ENCODE measurements at places on chromosomes 12 and 14. TPM values are rescaled to one million over a fixed set of nuclear protein-coding genes. Genes with fewer than 3 reads are reported as not detected.

DNA sequence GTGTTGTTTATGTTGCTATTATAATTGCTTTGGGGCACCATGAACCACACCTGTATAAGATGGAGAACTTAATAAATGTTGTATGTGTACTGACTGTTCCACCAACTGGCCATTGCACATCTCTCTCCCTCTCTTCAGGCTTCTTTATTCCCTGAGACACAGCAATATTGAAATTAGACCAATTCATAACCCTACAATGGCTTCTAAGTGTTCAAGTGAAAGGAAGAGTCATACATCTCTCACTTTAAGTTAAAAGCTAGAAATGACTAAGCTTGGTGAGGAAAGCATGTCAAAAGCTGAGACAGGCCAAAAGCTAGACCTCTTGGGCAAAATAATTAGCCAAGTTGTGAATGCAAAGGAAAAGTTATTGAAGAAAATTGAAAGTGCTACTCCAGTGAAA, 373.3 kb downstream of the RGS6 start:
- H3K27me3 ChIP-seq = peaks cover 12% of the 10 kb centered on the region
- H3K4me1 ChIP-seq = no peaks in the 10 kb centered on the region
- no peak for DNase-seq
- H3K4me3 ChIP-seq = no peak overlapping the region

- H3K4me1 ChIP-seq = peaks cover 4% of the 10 kb centered on the region
- no peak overlapping the region for H3K27ac ChIP-seq
- no peak overlapping the region for H3K4me3 ChIP-seq
- H3K27me3 ChIP-seq = peaks cover 10% of the 10 kb centered on the region
- no peaks in the 10 kb centered on the region for H3K36me3 ChIP-seq
These were observed 56.1 kb upstream of the PCED1B start for GRCh38 chr12:47023311-47023710.

DNA sequence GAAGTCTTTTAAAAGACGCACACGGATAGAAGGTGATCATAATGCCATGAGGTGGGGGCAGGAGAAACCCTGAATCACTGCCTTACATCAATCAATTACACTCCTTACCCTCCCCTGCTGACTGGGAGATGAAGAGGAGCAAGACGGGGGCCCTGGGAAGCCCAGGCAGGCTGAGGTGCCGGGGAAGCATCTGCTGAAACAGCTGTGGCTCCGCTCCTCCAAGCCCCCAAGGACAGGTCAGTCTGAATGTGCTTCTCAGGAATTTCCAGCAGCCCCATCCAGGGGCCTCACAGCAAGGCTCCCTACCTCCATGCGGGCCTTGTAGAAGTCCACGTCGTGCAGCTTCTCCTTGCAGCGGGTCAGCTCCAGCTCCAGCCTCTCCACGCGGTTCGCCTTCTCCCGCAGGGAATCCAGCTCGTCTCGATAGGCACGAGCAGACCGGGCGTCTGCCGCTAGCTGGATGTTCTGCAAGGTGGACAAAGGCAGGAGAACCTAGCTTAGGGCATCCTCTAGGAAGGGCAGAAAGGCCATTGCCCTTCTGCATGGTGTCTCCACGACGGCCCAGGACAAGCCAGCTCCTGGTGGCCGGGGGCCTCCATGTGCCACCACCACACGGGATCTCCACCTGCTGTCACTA, 79.8 kb downstream of the CCDC88C start:
- no peak overlapping the region for H3K27ac ChIP-seq
- no peak overlapping the region for H3K4me3 ChIP-seq

DNA sequence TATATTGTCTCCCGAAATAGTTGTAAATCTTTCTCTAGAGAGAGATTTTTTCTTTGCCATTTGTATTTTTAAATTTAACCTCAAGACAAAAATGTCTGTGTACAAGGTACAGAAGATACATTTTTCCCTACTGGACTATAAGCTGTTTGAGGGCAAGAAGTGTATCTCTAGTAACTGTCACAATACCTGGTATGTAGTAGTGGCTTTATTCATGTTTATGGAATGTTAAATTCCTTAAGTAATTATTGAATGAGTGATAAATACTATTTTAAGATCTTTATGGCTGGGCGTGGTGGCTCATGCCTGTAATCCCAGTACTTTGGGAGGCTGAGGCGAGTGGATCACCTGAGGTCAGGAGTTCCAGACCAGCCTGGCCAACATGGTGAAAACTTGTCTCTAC, 24.4 kb upstream of the CDK17 start:
- H3K27ac ChIP-seq = no peak overlapping the region
- H3K4me3 ChIP-seq = no peak overlapping the region
- H3K4me1 ChIP-seq = peaks cover 44% of the 10 kb centered on the region
- no peaks in the 10 kb centered on the region for H3K36me3 ChIP-seq

GRCh38 chr12:95411466-95411865, 62.5 kb upstream of the METAP2 start:
- DNase-seq = no peak
- H3K4me3 ChIP-seq = no peak overlapping the region
- no peaks in the 10 kb centered on the region for H3K36me3 ChIP-seq
- H3K4me1 ChIP-seq = no peaks in the 10 kb centered on the region

- peaks cover 2% of the 10 kb centered on the region for H3K4me1 ChIP-seq
- no peaks in the 10 kb centered on the region for H3K36me3 ChIP-seq
- no peak overlapping the region for H3K4me3 ChIP-seq
- H3K27ac ChIP-seq = no peak overlapping the region
- H3K27me3 ChIP-seq = no peaks in the 10 kb centered on the region
These were observed 770.2 kb downstream of the BCL11B start for GRCh38 chr14:98501836-98502235.

DNA sequence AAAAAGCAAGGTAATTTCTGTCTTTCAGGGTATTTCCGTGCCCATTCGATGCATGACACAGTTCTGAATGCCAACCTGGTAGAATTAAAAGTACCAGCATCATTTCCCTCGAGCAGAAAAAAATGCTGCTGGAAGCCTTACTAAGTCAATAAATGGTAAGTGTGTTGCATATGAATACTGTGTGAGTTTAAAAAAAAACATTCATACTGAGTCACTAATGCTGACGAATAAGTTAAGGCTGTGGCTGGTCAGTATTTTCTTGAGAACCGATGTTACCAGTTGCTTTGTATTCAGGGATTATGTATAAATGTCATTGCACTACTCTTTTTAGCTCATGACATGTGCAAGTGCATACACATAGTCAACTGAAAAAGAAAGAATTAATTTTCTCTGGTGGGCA, 710.2 kb downstream of the TRHDE start:
- H3K4me1 ChIP-seq = no peaks in the 10 kb centered on the region
- H3K4me3 ChIP-seq = no peak overlapping the region
- H3K27me3 ChIP-seq = no peaks in the 10 kb centered on the region

DNA sequence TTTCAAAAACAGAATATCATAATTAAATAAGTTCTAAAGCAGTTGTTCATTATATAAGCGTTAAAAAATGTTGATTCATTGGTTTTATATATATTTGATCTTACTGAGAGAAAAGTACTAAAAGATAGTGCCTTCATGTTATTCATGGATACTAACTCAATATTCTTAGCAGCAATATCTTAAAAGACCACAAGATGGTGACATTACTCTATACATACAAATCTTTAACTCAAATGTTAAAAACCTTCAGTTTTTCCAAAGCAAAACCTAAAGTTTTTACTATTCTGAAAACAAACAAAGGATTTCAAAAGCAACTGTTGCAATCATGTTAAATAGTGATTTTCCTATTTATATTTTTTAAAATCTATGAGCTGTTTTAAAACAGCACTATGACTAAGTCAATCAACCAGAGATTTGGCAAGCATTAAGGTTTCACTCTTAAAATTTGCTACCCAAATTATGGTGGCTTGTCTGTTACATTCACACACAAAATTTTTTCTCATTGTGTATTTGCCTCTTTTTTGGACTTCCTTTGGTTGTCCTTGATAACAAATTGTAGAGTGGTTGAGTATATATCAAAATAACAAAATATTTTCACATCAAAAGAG, 50.1 kb upstream of the RERGL start:
- no peaks in the 10 kb centered on the region for H3K27me3 ChIP-seq
- no peak overlapping the region for H3K27ac ChIP-seq
- no peaks in the 10 kb centered on the region for H3K4me1 ChIP-seq
- no peak overlapping the region for H3K4me3 ChIP-seq
- no peak for DNase-seq

GRCh38 chr12:25311506-25311905, 60.8 kb upstream of the KRAS start:
- no peaks in the 10 kb centered on the region for H3K4me1 ChIP-seq
- no peaks in the 10 kb centered on the region for H3K36me3 ChIP-seq
- H3K27me3 ChIP-seq = no peaks in the 10 kb centered on the region
- no peak overlapping the region for H3K4me3 ChIP-seq
- H3K27ac ChIP-seq = no peak overlapping the region

GRCh38 chr12:53191885-53192530, 11.3 kb upstream of the CSAD start:
- H3K27ac ChIP-seq = peak overlapping the region; percentile 34
- H3K27me3 ChIP-seq = no peaks in the 10 kb centered on the region
- peaks cover 49% of the 10 kb centered on the region for H3K36me3 ChIP-seq
- DNase-seq = no peak
- H3K4me3 ChIP-seq = no peak overlapping the region

DNA sequence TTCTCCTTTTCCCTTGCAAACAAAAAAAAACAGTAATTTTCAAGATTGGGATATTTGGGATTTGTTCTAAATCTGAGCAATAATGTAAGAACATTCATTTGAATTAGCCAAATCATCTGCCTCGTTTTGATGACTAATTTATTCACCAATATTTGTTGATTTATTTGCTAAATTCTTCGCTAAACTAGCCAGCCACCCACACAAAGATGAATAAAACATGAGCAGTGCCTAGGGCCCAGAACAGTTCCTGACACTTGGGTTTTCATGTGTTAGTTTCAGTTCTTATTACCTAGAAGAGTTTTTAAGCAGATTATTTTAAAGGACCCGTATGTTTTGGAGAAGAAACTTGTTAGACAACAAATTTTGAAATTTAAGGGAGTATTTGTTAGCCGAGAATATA, 1.4 kb downstream of the ETNK1 start:
- peak; percentile 58 for DNase-seq
- H3K36me3 ChIP-seq = peaks cover 19% of the 10 kb centered on the region
- H3K27ac ChIP-seq = peak overlapping the region; percentile 94
- peak overlapping the region; percentile 100 for H3K4me3 ChIP-seq

DNA sequence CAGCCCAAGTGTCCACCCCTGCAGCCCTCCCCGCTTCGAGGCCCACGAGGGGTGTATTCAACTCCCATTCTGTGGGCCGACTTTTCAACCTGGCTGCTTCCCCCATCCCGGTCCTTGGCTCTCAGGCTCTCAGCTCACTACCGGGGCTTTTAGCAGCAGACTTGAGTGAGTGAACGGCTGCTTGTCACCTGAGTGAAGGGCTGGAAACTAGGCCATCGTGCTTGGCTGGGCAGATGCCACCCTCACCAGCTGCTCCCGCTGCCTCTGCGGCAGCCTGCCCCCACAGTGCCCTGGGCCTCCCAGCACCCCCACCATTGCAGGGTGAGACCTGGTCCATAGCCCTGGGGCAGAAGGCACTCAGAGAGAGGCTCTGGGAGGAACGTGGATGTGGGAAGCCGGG, 59.9 kb downstream of the SLC6A12 start:
- H3K4me3 ChIP-seq = no peak overlapping the region
- no peak for DNase-seq
- peaks cover 1% of the 10 kb centered on the region for H3K27me3 ChIP-seq
- peaks cover 3% of the 10 kb centered on the region for H3K4me1 ChIP-seq
- no peaks in the 10 kb centered on the region for H3K36me3 ChIP-seq

GRCh38 chr12:92513231-92513730, 189.5 kb upstream of the PLEKHG7 start:
- no peaks in the 10 kb centered on the region for H3K36me3 ChIP-seq
- no peak overlapping the region for H3K27ac ChIP-seq
- no peak overlapping the region for H3K4me3 ChIP-seq
- DNase-seq = no peak
- H3K27me3 ChIP-seq = no peaks in the 10 kb centered on the region
- peaks cover 22% of the 10 kb centered on the region for H3K4me1 ChIP-seq

DNA sequence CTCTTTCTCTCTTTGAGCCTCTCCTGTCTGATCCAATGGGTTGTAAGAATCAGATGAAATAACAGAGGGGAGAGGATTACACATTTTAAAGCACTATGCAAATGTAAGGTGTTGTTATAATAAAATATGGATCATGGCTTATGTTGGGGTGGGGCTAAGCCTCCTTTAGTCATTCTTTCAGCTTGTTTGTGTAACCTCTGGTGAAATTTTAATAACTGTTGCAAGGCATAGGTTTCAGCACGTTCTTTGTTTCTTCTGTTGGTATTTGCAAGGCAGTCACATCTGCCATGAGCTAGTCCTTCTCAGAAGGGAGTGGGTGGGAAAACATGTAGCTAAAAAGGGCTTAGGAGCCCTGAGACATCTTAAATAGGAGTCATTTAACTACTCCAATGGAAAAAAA, 74.8 kb upstream of the FRMD6 start:
- no peak for DNase-seq
- peaks cover 29% of the 10 kb centered on the region for H3K27me3 ChIP-seq
- no peaks in the 10 kb centered on the region for H3K36me3 ChIP-seq
- no peak overlapping the region for H3K4me3 ChIP-seq
- H3K4me1 ChIP-seq = no peaks in the 10 kb centered on the region
- H3K27ac ChIP-seq = no peak overlapping the region

The CCDC175 gene
- not detected for total RNA-seq

The ADAM20 gene
- 0.29 TPM for total RNA-seq

The TDRD9 gene
- 1.2 TPM for total RNA-seq

The BDKRB1 gene
- total RNA-seq = not detected

The OR6J1 gene
- not detected for total RNA-seq

The IRAK3 gene
- 0.31 TPM for total RNA-seq

The PROX2 gene
- total RNA-seq = 0.38 TPM

Measured in activated CD8-positive, alpha-beta T cell treated with anti-CD3 and anti-CD28 coated beads for 36 hours (primary cell).